Renal cortex interstitium (tissue), 15 donors: ENCODE measurements at places on chromosomes 11 and 22.
A peak's percentile ranks its signal among the peaks of the same experiment; 100 is the strongest.

- DNase-seq, result no peak
Observed at GRCh38 chr11:72799441-72799840, 5.6 kb upstream of the STARD10 start.

- no peak for DNase-seq
Observed at GRCh38 chr11:67648796-67649613, 1.5 kb downstream of the ACY3 start.

- DNase-seq, result no peak
Observed at GRCh38 chr11:3622521-3622920, 19.3 kb downstream of the ART5 start.

- no peak for DNase-seq
Observed at GRCh38 chr11:106420686-106421085, 343.2 kb downstream of the AASDHPPT start.

DNA sequence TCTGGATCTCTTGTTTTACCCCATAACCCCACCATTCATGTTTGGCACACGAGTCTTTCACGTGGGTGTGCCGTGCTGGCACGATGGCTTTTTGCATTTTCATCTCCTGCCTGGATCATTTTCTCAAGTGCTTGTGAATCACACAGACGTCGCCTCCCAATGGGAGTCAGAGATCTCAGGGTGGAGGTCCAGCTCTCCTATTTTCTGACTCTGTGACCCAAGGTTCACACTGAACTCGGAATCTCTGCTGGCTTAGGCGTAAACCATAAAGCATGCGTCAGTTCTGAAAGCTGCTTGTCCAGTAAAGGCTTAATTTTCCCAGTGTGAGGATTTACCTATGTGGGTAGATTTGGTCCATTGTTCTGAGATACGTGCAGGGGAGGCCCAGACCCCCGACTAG, 16.0 kb upstream of the C22orf42 start:
- no peak for DNase-seq

GRCh38 chr11:101880222-101880621, 34.6 kb upstream of the CEP126 start:
- DNase-seq, result no peak

GRCh38 chr11:111200010-111200534, 45.5 kb upstream of the POU2AF2 start:
- DNase-seq, result no peak

GRCh38 chr11:132607575-132607974, 924.7 kb downstream of the OPCML start:
- DNase-seq, result no peak

GRCh38 chr11:114149689-114150407, 90.3 kb downstream of the ZBTB16 start:
- no peak for DNase-seq

GRCh38 chr22:45612451-45612901, 59.2 kb upstream of the ATXN10 start:
- DNase-seq, result no peak

GRCh38 chr11:124768914-124769313, 6.8 kb upstream of the ESAM start:
- DNase-seq, result no peak

DNA sequence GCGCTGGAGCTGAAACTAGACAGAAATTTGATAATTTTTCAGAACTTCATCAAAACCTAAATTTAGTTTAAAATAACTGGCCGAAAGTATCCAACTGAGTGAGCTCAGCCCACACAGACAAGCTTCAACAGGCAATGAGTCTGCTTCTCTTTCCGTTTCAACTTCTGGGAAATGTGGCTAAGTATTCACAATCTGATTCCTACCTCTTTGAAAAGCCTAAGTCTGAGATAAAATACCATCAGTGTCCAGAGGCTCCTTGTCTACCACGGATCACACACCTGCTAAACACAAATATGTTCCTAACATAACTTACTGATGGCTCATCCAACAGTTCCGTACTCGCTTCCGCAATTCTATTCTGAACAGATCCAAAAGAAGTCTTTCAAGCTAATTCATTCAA, 8.5 kb downstream of the SIK3 start:
- DNase-seq, result no peak

DNA sequence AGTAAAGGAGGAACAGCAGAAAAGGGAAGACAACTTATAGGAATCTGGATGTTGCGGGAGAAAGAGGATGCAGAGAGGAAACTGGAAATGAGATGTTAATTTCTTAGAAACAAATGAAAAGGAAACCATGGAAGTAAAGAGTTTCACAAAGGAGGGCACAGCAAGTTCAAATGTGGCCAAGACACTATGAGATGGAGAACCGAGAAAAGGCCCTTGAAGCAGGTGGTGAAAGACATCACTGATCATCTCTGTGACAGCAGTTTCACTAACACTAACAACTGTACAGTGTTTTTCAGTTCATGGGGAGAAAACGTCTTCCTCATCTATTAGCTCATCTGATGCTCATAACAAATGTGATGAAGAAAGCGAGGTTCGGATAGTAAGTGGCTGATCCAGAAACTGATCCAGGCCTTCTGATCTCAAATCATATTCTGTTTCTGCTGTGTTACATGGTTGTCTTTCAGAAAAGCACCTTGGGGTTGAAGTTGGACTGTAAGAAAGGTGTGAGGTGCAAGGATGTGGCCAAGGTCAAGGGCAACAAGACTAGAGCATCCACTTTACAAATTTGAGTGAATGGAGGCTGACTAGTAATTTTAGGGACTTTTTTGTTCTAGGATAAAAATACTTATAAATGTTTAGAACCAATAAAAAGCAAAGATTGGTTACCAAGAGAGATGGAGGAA, 492.1 kb upstream of the CADM1 start:
- DNase-seq, result no peak

GRCh38 chr11:86983021-86983488, 27.9 kb upstream of the FZD4 start:
- no peak for DNase-seq

DNA sequence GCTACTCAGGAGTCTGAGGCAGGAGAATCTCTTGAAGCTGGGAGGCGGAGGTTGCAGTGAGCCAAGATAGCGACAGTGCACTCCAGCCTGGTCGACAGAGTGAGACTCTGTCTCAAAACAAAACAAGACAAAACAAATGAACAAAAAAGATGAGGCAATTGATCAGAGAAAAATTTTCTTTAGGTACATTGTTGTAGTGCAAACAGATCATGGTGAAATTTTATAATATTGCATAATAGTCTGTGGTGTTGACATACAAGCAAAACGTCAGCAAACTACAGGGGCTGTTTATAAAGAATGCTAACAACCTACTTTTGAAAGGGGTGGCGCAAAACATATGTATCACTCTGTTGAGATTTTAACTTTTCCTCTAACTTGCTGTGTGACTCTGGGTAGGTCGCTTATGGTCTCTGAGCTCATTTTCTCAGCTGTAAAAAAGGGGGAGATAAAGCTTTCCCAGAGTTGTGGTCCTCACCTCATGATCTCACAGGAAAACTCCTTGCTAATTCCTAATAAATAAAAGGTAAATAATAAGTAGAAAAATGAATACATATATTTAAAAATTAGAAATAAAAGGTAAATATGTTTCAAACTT, 64.8 kb upstream of the NUP160 start:
- no peak for DNase-seq

- no peak for DNase-seq
Observed at GRCh38 chr11:106670069-106670468, 348.2 kb downstream of the GUCY1A2 start.

GRCh38 chr11:106391771-106392420, 314.4 kb downstream of the AASDHPPT start:
- DNase-seq, result no peak

DNA sequence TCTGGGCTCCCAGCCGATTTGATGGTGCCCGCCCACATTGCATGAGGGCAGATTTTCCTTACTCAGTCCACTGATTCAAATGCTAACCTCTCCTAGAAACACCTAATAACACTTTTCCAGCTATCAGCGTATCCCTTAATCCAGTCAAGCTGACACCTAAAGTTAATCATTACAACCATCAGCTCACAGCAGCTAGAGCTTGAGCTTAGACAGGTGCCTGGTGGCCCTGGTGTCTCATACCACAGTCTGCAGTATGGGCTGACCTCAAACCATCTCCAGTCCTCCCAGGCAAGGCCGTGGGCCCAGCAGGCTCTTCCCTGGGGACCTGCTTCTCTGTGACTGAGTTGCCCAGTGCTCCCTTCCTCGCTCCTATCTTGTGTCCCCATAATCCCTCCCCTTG, 174.4 kb upstream of the NECTIN1 start:
- DNase-seq, result no peak

GRCh38 chr11:44333271-44334218, 23.6 kb upstream of the ALX4 start:
- DNase-seq, result no peak

DNA sequence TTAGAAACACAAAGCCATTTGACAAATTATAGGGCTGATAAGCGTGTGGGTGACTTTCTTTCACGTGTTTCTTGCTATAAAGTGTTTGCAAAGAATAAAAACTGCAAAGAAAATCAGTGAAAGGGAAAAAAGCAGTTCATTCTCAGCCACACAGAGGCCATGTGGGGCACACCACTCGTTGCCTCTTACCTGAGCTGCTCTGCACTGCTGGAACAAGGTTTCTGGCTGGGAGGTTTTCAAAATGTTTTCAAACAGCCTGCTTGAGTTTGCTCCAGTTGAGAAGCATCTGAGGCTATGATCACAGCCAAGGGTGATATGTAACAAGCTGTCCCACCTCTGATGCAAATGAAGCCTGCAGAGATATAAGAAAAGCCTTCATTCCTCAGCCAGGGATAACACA, 14.7 kb upstream of the VSIG10L2 start:
- DNase-seq, result no peak

DNA sequence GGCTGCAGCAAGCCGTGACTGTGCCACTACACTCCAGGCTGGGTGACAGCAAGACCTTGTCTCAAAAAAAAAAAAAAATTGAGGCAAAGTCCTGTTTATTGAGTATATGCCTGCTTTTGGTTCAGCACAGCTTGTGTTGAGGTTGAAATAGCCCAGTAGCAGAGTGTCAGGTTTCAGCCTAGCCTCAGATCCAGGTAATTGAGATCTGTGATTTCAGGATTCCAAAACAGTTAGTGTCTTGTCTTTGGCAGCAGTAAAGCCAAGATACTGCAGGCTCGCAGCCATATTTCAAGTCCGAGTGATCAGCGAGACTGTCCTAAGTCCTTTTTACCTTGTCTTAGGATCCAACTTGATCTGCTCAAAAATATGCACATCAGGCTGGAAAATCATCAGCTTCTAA, 27.0 kb downstream of the CUL5 start:
- DNase-seq, result peak; percentile 11

- DNase-seq, result no peak
Observed at GRCh38 chr11:15186146-15186545, 71.4 kb downstream of the INSC start.

DNA sequence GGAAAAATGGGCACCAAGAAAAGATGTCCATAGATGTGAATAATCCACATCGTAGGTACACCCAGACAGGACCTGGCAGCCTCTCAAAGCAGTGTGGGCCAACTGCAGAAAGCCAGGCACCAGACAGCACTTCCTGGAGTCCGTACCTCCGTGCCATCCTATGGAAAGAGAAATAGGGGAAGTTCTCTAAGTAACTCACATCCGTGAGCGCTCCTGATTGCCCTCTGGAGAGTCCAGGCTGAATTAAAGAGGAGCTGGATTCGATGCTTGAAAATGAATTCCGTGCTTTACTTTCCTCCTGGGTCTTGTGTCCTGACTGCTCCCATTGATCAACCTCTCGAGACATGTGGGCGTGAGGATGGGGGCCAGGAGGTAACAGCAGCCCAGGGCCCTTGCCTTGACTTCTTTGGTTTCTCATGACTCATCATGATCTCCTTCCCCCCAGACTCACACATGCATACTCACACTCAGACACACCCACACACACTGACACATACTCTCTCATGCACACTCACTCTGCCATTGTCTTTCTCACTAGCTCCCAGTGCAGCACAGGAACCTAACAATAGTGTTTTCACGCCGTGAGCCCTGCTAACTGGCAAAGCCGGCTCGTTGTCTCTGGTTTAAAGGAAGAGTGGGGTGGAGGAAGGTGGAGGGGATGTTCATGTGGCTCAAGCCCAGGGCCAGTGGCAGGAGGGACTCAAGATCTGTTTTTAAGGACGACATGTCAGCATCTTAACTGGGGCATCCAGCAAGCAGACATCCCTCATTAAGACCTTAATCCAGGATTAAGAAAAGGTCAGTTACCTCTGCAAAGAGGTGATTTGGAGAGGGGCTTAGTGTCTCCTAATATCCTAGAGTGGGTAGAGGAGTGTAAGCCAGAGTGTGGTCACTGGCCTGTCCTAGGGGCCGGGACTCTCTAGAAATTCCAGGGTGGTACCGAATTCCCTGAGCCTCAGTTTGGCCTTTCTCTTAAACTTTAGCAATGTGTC, 104.2 kb downstream of the SCN3B start:
- no peak for DNase-seq

DNA sequence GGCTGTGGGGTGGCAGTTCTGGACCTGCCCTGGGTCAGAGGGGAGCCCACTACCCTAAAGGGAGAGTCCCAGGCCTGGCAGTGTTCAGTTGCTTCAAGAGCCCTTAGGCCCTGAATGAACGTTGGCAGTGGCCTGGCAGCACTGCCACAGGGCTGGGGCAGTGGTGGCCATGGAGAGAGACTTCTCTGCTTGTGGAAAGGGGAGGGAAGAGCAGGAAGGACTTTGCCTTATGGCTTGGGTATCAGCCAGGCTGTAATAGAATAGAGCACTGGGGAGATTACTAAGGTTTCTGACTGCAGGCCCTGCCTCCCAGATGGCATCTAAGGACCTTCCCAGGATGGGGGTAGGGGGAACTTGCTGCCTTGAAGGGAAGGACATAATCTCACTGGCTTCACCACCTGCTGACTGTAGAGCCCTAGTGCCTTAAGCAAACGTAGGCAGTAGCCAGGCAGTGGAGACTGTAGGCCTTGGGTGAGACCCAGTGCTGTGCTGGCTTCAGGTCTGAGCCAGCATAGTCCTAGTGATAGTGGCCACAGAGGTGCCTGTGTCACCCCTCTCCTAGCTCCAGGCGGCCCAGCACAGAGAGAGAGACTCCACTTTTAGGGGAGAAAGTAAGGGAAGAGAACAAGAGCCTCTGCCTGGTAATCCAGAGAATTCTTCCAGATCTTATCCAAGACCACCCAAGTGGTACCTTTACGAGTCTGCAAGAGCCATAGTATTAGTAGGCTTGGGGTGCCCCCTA, 27.6 kb downstream of the PLA2G6 start:
- no peak for DNase-seq

DNA sequence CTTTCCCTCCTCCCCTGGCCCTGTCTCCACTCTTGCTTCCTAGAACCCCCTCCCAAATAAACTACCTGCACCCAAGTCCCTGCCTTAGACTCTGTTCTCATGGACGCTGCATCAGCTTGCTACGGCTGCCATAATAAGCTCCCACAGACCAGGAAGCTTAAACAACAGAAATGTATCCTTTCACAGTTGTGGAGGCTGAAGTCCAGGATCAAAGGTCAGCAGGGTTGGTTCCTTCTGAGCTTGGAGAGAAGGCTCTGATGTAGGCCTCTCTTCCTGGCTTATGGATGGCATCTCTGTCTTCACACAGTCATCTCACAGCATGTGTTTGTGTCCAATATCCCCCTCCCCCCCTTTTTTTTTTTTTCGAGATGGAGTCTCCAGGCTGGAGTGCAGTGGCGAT, 23.4 kb downstream of the CBX7 start:
- DNase-seq, result no peak

GRCh38 chr22:30047364-30047738, 32.9 kb upstream of the HORMAD2 start:
- DNase-seq, result no peak

- no peak for DNase-seq
Observed at GRCh38 chr22:31192513-31192912, 19.6 kb upstream of the LIMK2 start.
